ENCODE measurements at places on chromosomes 2 and 18. TPM values are rescaled to one million over a fixed set of nuclear protein-coding genes. Genes with fewer than 3 reads are reported as not detected.

- no peaks in the 10 kb centered on the region for H3K36me3 ChIP-seq
- H3K27me3 ChIP-seq: no peaks in the 10 kb centered on the region
- no peaks in the 10 kb centered on the region for H3K4me1 ChIP-seq
- no peak overlapping the region for H3K4me3 ChIP-seq
- DNase-seq: no peak
- H3K27ac ChIP-seq: no peak overlapping the region
These were observed 78.8 kb upstream of the TTN start for GRCh38 chr2:178886006-178886405.

- no peaks in the 10 kb centered on the region for H3K36me3 ChIP-seq
- no peak overlapping the region for H3K27ac ChIP-seq
- DNase-seq: no peak
- H3K27me3 ChIP-seq: peaks cover 95% of the 10 kb centered on the region
These were observed 10.5 kb downstream of the EVX2 start for GRCh38 chr2:176072951-176073904.

DNA sequence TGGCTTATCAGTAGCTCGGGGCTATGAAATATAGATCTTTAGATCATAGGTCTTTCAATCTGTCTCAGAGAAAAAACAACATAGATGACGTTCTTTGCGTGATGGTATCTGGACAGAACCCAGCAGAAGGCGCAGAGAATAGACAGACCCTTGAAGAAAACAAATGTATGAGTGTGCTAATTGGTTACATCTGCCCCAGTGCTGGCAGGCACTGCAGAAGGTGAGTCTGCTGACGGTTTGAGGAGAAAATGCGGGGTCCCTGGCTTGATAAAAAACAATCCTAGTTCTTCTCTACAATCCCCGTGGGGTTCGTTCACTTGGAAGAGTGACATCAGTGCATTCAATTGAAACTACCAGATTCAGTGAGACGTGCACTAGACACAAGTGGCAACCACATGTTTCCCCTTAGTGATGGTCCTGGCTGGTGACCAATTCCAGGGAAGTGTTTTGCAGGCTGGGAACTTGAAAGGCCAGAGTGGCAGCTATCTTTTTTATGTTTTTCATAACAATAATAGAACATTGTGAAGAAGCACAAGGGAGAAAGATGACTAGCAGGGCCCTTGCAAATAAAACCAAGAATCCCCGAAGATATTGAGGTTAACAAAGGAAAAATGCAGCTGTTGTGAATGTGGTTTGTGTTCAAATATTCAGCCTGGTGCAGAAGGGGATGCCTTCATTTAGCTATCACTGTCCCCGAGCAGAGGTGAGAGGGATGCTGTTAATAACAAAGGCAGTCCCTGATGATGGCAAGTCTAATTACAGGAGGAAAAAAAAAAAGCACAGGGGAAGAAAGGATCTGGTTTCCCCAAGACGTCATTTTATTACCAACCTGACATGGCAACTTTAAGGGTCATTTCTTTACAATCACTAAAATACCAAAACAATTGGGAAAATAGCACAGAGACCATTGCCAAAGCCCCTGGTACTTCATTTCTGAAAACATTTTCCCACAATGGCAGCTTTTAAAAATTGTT lies 337.6 kb upstream of the FIGN start:
- no peaks in the 10 kb centered on the region for H3K27me3 ChIP-seq
- no peaks in the 10 kb centered on the region for H3K4me1 ChIP-seq
- no peaks in the 10 kb centered on the region for H3K36me3 ChIP-seq
- H3K4me3 ChIP-seq: no peak overlapping the region

GRCh38 chr2:112876971-112877361 lies 34.0 kb upstream of the IL37 start:
- no peaks in the 10 kb centered on the region for H3K4me1 ChIP-seq
- H3K27me3 ChIP-seq: no peaks in the 10 kb centered on the region
- no peak overlapping the region for H3K4me3 ChIP-seq

DNA sequence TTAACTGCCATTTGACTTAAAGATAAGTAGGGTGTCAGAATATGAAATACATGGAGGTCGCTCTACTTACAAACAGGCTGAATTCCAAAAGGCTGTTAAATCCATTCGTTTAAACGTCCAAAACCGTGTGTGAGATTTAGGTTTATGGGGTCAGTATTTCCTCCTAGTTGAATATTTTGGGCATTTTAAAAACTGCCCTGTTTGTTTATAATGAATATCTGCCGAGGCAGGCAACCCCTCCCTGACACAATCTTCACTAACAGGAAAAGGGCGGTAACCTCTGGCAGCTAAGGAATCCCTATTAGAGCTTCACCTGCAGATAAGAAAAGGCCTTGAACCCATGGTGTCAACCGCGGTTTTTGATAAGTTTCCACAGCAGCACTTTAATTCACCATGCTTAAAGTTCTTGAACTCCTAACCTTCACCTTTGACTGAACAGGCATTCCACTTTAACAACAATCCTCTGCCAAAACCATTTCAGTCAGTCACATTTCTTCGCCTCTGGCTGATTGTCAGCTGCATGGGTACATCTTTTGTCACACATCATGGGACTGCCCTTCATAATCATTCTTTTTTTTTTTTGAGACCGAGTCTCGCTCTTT lies 17.8 kb downstream of the TRAK2 start:
- H3K4me3 ChIP-seq: no peak overlapping the region
- DNase-seq: peak; percentile 48
- no peaks in the 10 kb centered on the region for H3K27me3 ChIP-seq
- peaks cover 3% of the 10 kb centered on the region for H3K36me3 ChIP-seq
- H3K4me1 ChIP-seq: peaks cover 13% of the 10 kb centered on the region

DNA sequence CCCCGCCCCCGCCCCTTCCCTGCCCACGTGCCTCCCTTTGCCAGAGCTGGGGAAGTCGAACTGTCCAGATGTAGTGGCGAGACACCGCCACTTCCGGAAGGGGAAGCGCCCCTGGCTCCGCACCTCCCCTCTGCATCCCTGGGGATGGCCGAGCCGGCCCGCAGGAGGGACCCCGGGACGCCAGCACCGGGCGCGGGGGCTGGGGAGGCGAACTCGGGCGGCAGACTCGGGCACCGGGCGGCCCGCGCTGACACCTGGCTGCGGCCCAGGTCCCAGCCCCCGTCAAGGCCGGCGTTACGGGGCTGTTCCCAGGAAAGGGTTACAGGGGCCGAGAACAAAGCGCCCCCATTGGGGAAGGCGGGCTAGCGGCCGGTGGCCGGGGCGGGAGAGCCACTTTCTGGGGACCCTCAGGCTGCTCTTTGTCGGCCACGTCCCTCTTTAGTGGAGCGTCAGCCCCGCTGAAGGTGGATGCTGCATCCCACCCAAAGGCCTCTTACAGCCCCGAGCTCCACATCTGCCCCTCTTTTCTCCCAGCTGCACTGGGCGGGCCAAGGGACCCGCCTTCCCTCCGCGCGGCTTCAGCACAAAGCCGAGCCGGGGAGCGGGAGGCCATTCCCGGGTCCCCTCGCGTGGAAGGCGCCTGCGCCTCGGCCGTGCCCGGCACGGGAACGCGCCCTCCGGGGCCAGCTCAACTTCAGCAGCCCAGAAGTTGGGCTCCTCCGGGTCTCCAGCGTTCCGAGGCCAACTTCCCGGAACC lies 1.3 kb downstream of the SDC1 start:
- peaks cover 42% of the 10 kb centered on the region for H3K4me1 ChIP-seq
- H3K27ac ChIP-seq: peak overlapping the region; percentile 77
- peaks cover 9% of the 10 kb centered on the region for H3K36me3 ChIP-seq
- peak overlapping the region; percentile 58 for H3K4me3 ChIP-seq
- H3K27me3 ChIP-seq: no peaks in the 10 kb centered on the region
- DNase-seq: no peak

DNA sequence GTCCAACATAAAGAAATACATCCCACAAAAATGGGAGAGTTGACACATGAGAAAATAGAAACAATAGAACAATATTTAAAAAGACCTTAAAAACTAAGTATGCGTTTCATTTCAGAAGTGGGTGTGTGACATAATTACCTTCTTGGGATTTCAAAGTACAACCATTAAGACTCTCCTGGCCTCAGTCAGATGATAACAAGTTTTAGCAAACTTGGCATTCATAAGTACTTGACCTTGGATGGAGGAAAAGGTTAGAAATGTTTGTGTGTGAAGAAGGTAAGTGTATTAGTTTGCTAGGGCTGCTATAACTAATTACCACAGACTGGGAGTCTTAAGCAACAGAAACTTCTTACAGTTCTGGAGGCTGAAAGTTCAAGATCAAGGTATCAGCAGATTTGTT lies 4.9 kb upstream of the NGEF start:
- DNase-seq: peak; percentile 42
- H3K36me3 ChIP-seq: no peaks in the 10 kb centered on the region
- H3K4me3 ChIP-seq: no peak overlapping the region
- peaks cover 5% of the 10 kb centered on the region for H3K4me1 ChIP-seq
- H3K27me3 ChIP-seq: no peaks in the 10 kb centered on the region
- peak overlapping the region; percentile 39 for H3K27ac ChIP-seq

- H3K4me3 ChIP-seq: no peak overlapping the region
- H3K4me1 ChIP-seq: no peaks in the 10 kb centered on the region
- H3K27me3 ChIP-seq: no peaks in the 10 kb centered on the region
- no peak for DNase-seq
- no peaks in the 10 kb centered on the region for H3K36me3 ChIP-seq
- no peak overlapping the region for H3K27ac ChIP-seq
These were observed 98.5 kb upstream of the GPC1 start for GRCh38 chr2:240336820-240337427.

The PLGLB1 gene
- polyA plus RNA-seq: 8.2 TPM

The AKAIN1 gene
- polyA plus RNA-seq: 0.12 TPM

The GPR75 gene
- 3.3 TPM for polyA plus RNA-seq

The SEPTIN2 gene
- 354 TPM for polyA plus RNA-seq

Measured in large intestine (tissue), 12 donors.